Small intestine (tissue), 16 donors: ENCODE measurements at places on chromosomes 2 and 18. TPM values are rescaled to one million over a fixed set of nuclear protein-coding genes. Genes with fewer than 3 reads are reported as not detected.
A peak's percentile ranks its signal among the peaks of the same experiment; 100 is the strongest.

DNA sequence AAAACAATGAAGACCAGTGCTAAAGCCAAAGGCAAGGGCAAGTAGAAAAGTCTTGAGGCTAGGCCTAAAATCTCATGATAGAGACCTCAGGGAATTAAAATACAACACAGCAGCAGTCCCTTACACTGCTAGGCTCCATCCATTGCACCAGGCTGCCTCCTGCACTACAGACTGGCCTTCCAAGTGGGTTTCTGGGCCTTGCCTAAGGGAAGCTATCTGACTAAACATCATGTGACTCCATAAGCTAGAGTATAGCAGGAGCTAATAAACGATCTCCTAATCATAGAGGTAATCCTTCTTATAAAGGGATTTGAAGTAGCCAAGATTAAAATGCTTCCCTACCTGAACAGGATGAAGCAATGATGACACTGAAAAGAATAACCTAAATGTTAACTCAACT lies 77.6 kb upstream of the NFU1 start:
- no peak for DNase-seq

DNA sequence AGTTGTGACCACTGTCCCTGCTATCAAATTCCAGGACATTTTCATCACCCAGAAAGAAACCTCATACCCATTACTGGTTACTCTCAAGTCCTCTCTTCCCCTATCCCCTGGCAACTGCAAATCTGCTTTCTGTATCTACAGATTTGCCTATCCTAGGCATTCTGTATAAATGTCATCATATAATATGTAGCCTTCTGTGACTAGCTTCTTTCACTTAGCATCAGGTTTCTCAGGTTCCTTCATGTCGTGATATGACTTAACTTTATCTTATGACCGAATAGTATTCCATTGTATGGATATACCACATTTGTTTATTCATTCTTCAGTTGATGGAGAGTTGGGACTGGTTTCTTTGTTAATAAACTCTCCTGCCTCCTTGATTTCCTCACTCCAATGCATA lies 60.5 kb downstream of the PMAIP1 start:
- DNase-seq, result no peak

DNA sequence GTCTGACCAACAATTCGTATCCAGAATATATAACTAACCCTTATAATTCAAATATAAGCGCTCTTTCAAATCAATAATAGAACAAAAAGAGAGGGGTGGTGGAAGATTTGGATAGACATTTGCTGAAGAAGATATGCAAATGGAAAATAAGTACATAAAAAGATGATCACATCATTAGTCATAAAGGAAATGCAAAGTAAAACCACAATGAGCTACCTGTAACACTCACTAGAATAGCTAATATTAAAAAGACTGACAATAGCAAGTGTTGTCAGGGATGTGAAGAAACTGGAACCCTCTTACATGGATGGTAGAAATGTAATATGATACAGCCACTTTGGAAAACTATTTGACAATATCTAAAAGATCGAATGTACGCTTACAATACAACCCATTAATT lies 84.9 kb upstream of the MRPS9 start:
- no peak for DNase-seq

DNA sequence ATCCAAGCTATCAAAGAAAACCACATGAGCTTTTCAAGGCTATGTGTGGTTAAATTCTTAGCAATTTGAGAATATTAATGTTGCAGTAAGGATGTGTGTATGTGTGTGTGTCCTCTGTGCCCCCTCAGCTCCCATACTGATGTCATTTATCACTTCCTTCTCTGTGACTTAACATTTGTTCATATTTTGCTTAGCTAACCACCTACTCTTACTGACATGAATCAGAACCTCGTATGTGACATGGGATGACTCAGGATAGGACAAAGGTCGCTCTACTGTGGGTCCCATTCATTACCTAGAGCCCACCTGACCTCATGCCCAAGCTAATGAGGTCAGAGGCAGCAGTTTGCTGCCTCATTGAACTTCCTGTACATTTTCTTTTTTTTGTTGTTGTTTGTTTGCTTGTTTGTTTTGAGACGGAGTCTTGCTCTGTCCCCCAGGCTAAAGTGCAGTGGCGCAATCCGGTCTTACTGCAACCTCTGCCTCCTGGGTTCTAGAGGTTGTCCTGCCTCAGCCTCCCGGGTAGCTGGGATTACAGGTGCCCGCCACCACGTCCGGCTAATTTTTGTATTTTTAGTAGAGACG lies 36.3 kb downstream of the MOGAT1 start:
- DNase-seq, result peak; percentile 20

DNA sequence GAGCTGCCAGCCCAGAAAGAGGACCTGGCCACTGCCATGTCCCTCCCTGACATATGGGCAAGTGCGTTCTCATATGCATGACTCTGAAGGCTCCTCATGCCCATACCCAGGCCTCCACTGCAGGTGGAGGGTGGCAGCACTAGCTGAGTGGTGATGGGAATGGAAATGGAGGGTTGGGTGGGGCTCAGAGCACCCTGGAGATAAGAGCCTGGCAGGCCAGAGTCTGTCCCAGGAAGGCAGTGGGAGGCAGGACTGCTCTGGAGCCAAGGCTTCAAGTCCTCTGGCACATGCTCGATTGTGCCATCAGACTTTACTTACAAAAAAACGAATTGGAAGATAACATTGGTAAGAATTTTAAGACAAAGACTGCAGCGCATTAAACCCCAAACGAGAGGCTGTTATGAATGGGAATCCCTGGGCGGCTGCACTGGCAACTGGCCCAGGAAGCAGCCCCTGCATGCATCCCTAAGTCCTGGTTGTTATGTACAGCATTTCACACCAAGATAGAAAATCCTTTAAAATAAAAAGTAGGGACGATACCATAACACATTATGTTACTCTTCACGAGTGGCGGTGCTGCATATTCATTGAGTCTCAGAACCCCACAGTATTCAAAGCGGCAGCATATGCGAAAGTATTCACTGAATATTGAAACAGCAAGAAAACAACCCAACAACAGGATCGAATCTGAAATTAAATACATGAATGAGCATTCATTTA lies 81.7 kb upstream of the FAM98A start:
- no peak for DNase-seq

DNA sequence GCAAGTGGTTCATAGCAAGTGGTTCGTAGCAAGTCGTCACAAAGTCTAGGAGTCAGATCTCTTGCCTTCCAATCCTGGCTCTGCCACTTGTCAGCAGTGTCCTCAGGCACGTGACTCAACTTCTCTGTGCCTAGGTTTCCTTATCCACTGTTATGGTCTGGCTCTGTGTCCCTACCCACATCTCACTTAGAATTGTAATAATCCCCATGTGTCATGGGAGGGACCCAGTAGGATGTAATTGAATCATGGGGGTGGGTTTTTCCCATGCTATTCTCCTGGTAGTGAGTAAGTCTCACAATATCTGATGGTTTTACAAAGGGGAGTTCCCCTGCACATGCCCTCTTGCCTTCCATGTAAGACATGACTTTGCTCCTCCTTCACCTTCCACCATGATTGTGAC lies 51.8 kb upstream of the AP1S3 start:
- DNase-seq, result no peak

The CRYGD gene
- not detected for polyA plus RNA-seq

DNA sequence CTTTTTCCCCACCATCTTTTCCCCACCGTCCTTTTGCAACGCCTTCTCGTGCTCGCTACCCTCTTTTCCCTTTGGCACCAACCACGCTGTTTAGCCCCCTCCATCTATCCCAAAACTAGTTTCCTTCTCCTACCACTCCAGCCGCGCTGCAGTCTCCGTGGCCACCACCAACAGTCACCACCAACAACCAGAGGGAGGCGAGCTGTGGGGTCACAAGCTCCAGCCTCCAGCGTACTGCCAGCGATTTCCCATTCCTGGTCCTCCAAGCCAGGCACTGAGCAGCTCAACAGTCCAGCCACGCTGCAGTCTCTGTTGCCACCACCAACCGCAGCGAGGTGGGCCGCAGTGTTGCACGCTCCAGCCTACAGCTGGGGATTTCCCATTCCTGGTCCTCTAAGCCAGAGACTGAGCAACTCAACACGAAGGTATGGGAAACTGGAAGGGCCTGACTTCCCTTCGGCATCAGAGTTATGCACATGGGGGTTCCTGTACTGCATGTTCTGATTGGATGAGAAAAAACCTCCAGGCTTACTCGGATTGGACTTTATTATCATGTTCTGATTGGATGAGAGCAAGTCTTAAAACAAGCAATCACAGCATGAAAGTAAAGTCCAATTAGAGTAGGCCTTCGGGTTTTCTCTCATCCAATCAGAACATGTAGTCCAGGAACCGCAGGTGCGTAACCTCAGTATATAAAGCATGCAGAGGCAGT lies 42.3 kb upstream of the IMP4 start:
- no peak for DNase-seq

DNA sequence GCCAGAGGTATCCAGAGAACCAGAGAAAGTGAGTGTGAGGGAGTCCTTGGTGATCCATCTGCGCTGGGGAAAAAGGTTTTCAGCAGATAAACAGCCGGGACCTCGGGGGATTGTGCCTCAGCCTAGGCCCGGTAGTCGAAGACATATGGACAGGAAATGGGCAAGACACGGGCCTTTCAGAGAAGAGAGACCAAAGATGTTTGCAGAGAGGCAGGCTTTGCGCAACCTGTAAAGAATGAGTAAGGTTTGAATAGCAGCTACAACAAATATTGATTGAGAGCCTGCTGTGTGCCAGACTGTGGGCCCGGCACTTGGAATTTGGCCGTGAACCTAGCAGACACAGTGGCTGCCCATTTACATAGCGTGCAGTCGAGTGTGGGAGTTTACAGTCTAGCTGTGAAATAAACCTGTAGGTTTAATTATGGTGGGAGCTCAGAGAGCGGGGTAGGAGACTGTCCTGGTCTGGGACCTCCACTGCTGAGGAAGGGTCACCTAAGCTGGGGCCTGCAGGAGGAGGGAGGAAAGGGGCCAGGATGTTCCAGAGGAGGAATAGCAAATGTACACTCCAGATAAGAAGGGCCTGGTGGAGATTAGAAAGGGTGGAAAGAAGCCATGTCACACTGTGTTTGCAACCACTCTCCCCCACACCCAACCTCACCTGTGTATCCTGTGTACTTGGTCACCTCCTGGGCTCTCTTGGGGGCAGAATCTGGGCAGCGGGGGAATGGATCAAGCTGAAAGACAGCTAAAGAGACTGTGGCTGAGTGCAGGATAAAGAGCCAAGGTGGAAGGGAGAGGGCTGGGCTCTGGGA lies 3.0 kb downstream of the SH2D6 start:
- DNase-seq, result peak; percentile 88

The CDH20 gene
- 0.12 TPM for polyA plus RNA-seq

- DNase-seq, result peak; percentile 17
Measured at GRCh38 chr2:200302940-200303727, 3.4 kb upstream of the SPATS2L start.

The TRIB2 gene
- 7.3 TPM for polyA plus RNA-seq

- no peak for DNase-seq
Measured at GRCh38 chr2:128202791-128203190, 111.8 kb downstream of the UGGT1 start.

DNA sequence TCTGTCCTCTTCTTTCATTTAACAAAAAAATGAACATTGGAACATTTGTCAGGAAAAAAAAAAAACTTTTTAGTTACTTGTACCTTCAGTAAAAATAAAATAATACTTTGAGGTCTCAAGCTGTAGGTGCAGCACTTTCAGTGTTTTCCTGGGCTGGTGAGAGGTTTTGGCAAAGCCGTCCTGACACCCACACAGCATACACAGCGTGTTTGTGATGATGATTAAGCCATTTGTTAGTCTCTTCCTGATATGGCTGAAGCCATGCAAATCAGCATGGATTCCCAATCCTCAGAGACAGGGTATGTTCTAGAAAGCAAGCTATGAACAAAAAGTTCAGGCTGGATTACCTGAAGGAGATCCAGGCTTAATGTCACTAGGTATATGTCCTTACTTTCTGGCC lies 236.8 kb downstream of the ZNF516 start:
- DNase-seq, result no peak

- no peak for DNase-seq
Measured at GRCh38 chr18:10926621-10927161, 222.7 kb downstream of the PIEZO2 start.

DNA sequence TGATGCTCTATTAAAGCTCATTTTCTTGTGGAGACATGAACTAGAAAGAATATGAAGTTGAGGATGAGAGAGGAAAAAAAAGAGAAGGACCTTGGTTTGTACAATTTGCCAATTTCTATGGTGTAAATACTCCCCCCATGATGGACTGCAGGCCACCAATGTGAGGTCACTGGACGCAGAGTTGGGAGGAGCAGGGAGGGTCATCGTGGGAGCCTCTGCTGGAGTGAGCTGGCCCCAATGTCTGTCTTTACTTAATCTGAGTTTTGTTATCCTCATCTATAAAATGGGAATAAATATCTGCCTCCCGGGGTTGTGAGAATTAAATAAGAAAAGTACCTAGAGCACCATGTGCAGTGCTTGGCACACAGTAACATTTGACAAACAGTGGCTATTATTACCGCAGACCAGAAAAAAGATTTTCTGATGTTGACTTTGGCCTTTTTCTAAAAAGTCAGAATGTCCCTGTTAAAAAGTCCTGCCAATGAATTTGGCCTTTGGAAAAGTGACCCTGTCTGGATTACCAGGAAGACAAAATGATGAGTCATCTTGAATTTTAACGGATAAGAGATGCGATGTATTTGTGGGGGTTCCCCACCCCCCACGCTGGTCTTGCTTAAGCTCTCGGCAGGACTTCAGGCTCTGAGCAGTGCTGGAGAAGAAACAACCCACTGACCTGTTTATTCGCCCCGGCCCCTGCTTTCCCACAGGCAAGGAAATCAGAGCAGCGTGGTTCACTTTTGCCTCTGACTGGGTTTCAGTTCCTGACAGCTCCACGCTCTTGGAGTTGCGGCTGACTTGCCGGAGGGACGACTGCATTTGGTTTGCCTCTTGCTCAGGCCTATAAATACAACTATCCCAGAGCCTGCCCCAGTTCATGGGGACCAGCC lies 50.3 kb upstream of the FOSL2 start:
- DNase-seq, result no peak

The SLC11A1 gene
- 0.54 TPM for polyA plus RNA-seq

DNA sequence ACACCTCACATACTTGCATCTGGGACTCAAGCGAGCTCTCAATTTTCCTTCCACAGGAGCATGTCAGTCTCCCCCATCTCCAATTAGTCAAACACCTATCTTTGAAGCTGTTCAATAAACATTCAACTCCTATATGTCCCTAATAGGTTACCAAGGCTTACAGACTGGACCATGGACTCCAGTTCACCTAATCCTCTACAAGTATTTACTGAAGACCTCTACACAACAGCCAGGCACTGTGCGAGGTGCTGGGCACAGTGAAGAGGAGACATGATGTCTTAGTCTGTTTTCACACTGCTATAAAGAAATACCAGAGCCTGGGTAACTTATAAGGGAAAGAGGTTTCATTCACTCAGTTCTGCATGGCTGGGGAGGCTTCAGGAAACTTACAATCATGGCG lies 129.9 kb downstream of the MYO5B start:
- DNase-seq, result no peak

- DNase-seq, result peak; percentile 83
Measured at GRCh38 chr2:74863802-74864248, 29.9 kb downstream of the HK2 start.

DNA sequence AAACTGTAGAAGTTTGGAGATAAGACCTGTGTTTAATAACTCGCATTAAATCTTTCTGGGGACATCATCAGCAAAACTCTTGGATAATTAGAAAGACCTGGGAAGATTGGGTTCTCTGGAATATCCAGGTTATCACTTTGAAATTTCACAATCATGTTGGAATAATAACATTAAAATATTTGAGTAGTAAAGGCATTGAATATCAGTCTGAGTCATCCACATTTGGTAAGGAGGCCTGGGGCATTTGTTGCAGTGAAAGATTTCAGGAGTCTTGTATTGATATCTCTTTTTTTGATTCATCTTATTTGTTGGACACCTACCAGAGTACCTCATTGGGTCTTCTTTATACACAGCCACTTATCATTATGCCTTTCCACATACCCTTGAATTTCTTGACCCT lies 95.9 kb downstream of the EPB41L5 start:
- DNase-seq, result no peak

The PAIP2B gene
- 0.45 TPM for polyA plus RNA-seq
